CD4-positive, alpha-beta T cell (primary cell): ENCODE measurements at places on chromosomes 4 and X.

DNA sequence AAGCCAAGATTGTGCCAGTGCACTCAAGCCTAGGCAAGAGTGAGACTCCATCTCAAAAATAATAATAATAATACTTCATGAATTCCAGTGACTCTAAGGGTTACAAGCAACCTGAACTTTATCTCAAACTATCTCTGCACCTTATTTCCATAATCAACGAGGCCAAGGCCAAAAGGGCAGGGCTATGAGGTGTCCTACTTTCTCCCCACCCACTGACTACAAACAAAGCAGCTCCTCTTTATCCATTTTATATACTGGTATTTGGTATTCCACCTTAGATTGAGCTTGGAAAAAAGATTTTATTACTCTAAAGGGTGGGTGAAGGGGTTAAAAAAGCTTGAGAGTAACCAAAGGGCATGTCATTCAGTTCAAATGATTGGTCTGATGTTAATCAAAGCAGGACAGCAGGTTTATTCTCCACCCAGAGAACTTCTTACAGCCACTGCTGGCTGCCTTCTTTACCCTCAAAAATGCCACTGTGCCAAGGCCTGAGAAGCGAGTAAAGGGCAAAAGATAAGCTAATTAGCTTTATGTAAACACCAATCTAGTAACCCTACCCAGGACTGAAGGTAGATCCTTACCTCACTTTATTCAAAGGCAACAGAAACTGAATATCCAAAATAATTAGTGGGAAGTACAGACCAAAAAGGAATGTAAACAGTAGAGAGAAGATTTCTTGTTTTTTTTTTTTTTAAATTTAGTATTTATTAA is 28.2 kb downstream of the APOO start:
- DNase-seq: no peak
- H3K4me3 ChIP-seq: no peak overlapping the region
- H3K27ac ChIP-seq: no peak overlapping the region
- no peaks in the 10 kb centered on the region for H3K27me3 ChIP-seq
- H3K36me3 ChIP-seq: no peaks in the 10 kb centered on the region
- no peaks in the 10 kb centered on the region for H3K4me1 ChIP-seq

DNA sequence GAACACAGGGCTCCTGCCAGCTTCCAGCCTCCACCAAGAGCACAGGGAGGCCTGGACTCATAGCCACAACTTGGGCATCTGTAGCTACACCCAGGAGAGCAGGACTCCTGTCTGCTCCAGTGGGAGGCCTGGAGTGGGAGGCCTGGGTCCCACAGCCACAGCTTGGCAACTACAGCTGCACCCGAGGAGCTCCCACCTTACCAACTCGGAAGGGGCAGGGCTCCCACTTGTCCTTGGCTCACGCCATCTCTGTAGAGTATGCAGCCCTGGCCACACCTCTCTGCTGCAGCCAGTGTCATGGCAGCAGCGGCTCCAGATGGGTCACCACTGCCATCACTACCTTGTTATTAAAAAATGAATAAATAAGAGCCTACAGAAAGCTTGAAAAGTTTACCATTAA is 45.5 kb downstream of the ARAP2 start:
- no peak overlapping the region for H3K27ac ChIP-seq
- H3K4me1 ChIP-seq: peaks cover 13% of the 10 kb centered on the region
- H3K27me3 ChIP-seq: no peaks in the 10 kb centered on the region
- DNase-seq: no peak

- H3K27ac ChIP-seq: no peak overlapping the region
- no peaks in the 10 kb centered on the region for H3K36me3 ChIP-seq
- no peak for DNase-seq
- H3K4me3 ChIP-seq: no peak overlapping the region
- no peaks in the 10 kb centered on the region for H3K4me1 ChIP-seq
These were observed 153.3 kb downstream of the LDB2 start for GRCh38 chr4:16745009-16745635.

DNA sequence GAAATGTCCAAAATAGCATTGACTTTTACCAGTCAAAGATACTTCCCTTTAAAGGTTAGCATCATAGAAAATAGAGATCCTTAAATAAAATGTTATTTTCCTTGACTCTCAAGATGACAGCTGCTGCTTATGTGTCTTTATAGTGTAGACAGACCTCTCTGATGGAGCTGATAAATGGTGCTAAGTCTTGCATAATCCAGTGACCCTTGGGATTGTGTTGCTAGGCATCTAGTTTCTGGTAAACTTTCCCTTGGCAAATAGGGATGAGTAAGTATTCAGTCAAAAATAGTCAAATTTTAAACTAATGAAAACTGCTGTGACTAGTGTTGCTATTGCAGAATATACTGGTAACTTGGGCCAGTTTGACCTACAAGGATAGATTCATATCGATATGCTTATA is 53.6 kb downstream of the MBNL3 start:
- no peaks in the 10 kb centered on the region for H3K36me3 ChIP-seq
- H3K27me3 ChIP-seq: no peaks in the 10 kb centered on the region
- H3K4me3 ChIP-seq: no peak overlapping the region
- no peak for DNase-seq
- H3K27ac ChIP-seq: no peak overlapping the region
- H3K4me1 ChIP-seq: no peaks in the 10 kb centered on the region

DNA sequence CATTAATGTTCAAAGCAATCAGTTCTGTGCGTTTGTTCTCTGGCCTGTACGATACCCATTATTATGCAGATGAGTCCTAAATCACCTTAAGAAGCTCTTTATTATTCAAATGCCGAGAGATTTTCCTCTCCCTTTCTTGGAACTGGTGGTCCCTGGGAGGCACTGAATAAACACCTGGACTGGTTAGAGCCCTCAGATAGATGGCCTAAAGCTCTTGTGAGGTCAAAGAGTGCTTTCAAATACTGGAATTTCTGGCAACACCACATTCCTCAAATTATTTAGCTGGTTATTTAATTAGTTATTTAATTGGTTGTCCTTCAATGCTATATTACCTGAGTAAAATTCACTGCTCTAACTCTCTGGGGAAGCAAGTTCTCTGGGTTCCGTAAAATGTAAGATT is 3.0 kb downstream of the ARHGEF38 start:
- H3K36me3 ChIP-seq: no peaks in the 10 kb centered on the region
- no peaks in the 10 kb centered on the region for H3K4me1 ChIP-seq
- H3K27me3 ChIP-seq: no peaks in the 10 kb centered on the region
- H3K4me3 ChIP-seq: no peak overlapping the region

DNA sequence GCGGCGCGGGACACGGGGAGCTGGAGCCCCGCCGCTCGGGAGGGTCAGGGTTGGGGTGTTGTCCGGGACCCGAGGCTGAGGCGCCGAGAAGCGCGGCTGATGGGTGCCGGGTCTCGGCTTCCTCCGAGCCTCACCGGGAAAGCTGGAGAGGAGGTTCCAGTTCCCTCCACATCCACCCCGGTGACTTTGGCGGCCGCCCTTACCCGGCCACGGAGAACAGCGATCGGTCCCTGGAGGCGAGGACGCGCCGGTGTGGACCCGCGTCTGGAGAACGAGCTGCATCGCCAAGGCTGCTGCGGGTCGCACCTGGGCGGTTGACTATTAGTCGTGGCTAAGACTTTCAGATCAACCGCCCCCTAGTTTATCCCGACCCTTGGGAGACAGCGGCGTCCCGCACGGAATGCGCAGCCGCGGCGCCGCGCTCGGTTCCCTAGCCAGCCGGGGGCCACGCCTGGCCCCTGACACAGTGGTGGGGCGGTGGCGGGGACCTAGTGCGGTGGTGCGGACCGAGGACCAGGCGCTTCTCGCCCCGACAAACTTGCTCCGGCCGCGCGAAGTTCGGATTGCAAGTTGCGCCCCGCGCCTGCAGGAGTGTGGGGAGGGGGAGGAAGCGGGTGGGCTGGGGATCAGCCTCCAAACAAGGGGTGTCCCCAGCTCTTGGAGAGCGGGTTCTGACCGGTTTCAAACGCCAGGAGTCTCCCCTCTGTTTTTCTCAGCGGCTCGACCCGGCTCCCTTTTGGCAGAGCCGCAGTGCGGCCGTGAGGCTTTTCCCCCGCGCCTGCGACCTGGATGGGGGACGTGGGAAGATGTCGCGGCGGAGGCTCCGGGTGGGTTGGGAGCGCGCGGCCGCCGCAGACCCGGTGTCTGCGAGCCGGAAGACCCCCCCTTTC is 568 bp downstream of the FHDC1 start:
- H3K4me3 ChIP-seq: peak overlapping the region; percentile 50
- H3K27ac ChIP-seq: no peak overlapping the region
- H3K27me3 ChIP-seq: peaks cover 54% of the 10 kb centered on the region
- peak; percentile 12 for DNase-seq

- no peak overlapping the region for H3K27ac ChIP-seq
- H3K4me3 ChIP-seq: no peak overlapping the region
- no peak for DNase-seq
- H3K27me3 ChIP-seq: no peaks in the 10 kb centered on the region
- H3K4me1 ChIP-seq: no peaks in the 10 kb centered on the region
These were observed 30.6 kb downstream of the THAP9 start for GRCh38 chr4:82930848-82931755.

GRCh38 chrX:43853225-43853828 is 28.9 kb downstream of the MAOB start:
- no peak for DNase-seq
- H3K27ac ChIP-seq: no peak overlapping the region
- no peaks in the 10 kb centered on the region for H3K36me3 ChIP-seq
- no peaks in the 10 kb centered on the region for H3K4me1 ChIP-seq
- no peak overlapping the region for H3K4me3 ChIP-seq

DNA sequence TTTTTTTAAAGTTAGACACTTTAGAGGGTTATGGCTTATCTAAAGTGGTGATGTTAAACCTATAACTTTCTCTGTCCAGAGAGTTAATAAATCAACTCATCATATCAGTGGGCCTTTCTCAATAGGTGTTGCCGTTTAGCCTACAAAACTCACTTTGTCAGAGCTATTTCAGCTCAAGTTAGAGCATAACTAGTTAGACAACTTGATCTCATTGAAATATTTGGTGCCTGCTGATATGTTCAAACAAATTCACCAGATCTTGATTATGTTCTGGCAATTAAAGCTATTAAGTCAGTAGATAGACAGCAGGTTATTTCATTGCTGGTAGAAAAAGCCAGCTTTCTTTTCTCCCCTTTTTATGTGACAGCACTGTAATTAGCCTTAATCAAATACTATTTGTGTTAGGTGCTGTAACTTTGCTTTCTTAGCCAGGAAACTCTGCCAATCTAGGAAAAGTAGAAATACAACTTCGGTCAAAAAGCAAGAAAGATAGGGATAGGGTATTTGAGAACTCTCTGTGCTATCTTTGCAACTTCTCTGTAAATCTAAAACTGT is 191.8 kb downstream of the MAML3 start:
- H3K27ac ChIP-seq: no peak overlapping the region
- no peak overlapping the region for H3K4me3 ChIP-seq

DNA sequence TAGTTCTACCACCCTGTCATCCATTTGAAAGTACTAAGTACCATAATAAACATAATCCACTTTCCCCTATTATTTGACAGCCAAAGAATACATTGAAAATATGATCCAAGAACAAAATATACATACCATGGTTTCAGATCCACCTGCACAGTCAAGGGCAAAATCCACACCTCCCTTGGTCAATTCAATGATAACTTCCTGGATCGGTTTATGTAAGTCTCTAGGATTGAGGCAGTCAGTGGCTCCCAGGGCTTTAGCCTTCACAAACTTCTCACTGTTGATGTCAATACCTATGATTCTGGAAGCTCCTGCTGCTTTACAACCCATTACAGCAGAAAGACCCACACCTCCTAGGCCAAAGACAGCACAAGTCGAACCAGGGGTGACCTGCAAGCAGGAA is 12.7 kb downstream of the ADH4 start:
- H3K36me3 ChIP-seq: no peaks in the 10 kb centered on the region
- no peaks in the 10 kb centered on the region for H3K4me1 ChIP-seq
- no peak overlapping the region for H3K4me3 ChIP-seq
- H3K27me3 ChIP-seq: no peaks in the 10 kb centered on the region

DNA sequence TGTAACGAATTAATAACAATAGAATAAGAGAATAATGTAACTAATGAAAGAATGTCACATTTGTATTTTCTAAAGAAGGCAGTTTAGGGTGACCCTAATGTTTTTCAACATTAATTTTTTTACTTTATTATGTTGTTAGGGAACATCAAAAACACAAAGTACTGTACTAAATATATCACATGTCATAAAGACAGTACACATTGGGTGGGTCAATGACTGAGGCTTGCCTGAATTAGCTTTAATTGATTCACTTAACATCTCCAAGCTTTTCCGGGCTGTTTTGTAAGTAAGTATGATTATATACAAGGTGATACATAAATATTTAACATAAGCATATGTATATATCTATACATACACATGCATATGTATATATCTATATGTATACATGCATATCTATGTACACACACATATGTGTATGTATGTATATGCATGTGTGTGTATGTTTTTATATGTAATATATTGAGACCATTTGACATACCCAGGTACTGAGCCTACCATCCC is 43.4 kb upstream of the KLF3 start:
- H3K36me3 ChIP-seq: no peaks in the 10 kb centered on the region
- H3K27ac ChIP-seq: no peak overlapping the region
- DNase-seq: no peak
- H3K27me3 ChIP-seq: no peaks in the 10 kb centered on the region
- peaks cover 8% of the 10 kb centered on the region for H3K4me1 ChIP-seq
- no peak overlapping the region for H3K4me3 ChIP-seq

DNA sequence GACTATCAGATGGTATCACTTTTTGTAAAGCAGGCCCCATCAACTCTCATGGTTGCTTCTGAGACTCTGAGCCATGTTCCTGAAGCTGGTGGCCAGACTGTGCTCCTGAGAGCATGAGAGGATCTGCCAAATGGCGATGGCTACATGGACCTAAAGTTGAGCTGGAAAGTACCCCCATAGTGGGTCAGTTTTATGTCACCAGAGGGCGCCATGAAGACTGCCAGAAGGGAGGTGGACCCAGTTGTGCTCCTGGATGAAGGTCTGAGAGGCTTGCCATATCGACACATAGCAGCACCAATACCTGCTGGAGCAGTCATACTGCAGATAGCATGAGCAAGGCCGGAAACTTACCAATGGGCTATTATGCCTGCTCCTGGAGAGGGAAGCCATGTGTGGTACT is 105.7 kb downstream of the SLITRK2 start:
- no peak overlapping the region for H3K4me3 ChIP-seq
- H3K27ac ChIP-seq: no peak overlapping the region
- no peak for DNase-seq
- H3K27me3 ChIP-seq: no peaks in the 10 kb centered on the region

DNA sequence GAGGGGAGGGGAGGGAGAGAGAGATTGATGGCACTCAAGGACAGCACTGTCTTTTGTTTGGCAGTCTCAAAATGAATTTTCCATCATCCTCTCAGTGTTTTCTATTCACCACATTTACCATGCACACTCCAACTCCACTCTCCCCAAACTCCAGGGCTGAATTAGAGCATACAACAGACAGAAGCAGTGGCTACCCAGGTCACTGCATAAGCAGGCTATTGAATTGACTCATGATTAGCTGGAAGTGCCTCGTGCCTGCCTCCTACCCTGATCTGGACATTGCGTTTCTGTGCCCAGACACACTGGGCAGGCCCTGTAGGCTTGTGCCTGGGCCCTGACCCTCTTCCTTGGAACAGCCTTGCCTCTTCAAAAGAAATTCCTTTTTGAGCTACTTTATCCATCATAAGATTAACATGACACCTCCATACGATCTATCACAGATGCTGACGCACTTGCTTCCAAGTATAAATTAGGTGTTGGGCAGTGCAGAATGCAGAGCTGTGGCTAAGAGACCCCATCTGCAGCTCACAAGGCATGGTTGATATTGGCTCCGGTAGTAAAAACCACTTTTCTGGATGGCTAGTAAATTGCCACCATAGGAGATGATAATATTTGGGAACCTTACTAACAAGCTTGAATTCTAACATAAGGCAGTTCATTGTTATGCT is 752.9 kb downstream of the RPA4 start:
- no peak overlapping the region for H3K27ac ChIP-seq
- H3K4me3 ChIP-seq: no peak overlapping the region
- no peaks in the 10 kb centered on the region for H3K36me3 ChIP-seq
- no peaks in the 10 kb centered on the region for H3K4me1 ChIP-seq
- H3K27me3 ChIP-seq: no peaks in the 10 kb centered on the region
